T-helper 1 cell (primary cell): ENCODE measurements at places on chromosomes 6 and 20.

- DNase-seq: no peak
These were observed 347.1 kb upstream of the MANEA start for GRCh38 chr6:95230071-95230740.

GRCh38 chr6:37827603-37828265 is 8.2 kb downstream of the ZFAND3 start:
- no peak for DNase-seq

DNA sequence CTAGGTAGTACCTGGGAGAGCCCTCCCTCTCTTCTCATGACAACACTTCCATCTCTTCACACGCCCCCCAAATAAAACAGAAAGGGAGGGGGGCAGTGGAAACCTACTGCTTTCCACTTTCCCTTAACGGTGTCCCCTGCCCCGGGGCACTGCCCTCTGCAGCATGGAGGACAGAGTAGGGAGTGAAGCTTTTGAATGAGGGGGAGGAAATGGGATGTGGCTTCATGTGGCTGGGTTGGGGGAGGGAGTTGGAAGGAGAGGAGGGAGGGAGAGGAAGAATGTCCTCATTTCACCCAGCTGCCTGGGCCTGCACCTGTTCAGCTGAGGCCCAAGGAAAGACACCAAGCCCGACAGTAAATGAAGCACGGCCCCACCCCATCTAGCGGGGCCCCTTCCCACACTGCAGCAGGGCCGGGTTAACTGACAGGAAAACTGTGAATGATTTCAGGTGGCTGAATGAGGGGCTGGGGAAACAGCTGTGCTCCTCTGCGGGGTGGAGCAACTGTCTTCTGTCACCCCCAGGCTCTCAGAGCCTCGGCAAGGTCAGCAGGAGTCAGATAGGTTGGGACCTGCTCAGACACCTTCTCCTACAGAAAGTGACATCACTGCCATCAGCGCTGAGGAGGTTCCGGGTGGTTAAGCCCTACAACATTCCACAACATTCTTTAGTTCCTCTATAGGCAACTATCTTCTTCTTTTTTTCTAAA is 40.0 kb upstream of the TAF8 start:
- no peak for DNase-seq

GRCh38 chr6:136249811-136250685 is at the start of gene MTFR2:
Gene MTFR2, minus strand, starts transcription at chr6:136250311. Its CDS starts 1,212 bp downstream, at chr6:136249099.
- DNase-seq: peak; percentile 85

DNA sequence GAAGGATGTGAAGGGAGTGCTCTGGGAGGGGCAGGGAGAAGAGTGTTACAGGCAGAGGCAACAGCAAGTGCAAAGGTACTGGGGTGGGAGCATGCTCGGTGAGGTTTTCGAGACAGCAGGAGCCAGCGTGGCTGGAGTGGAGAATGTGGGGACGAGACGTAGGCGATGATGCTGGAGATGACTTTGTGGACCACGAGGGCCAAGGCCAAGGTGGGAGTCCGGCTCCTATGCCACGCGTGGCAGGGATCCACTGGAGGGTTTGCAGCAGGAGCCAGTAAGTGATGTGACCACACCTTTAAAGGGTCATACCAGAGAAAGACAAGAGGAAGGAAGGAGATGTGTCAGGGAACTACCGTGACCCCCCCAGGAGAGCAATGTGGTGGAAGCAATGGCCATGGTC is 7.3 kb downstream of the PTGIS start:
- no peak for DNase-seq

DNA sequence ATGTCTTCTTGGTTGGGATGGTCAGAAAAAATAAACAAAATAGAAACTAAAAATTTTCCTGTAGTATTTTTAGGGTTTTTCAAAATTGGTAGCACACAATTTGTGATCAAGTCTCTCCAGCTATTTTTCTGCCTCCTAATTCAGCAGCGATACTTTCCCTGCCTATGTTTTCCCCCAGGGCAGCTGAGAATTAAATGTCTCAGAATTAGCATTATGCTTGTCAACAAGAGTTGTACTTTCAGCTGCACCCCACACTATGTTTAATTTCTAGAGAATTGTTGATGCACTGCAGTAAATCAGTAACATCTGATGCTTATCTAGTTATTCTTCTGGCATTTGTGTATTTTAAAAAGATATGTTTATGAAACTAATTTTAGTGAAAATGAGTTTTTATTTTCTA is 34.2 kb upstream of the ZNF337 start:
- DNase-seq: no peak

- no peak for DNase-seq
These were observed 119.5 kb downstream of the PHACTR3 start for GRCh38 chr20:59723607-59724456.

GRCh38 chr6:155837474-155837873 is 381.8 kb upstream of the NOX3 start:
- DNase-seq: no peak

GRCh38 chr6:72651174-72651573 is 29.3 kb downstream of the KCNQ5 start:
- no peak for DNase-seq

DNA sequence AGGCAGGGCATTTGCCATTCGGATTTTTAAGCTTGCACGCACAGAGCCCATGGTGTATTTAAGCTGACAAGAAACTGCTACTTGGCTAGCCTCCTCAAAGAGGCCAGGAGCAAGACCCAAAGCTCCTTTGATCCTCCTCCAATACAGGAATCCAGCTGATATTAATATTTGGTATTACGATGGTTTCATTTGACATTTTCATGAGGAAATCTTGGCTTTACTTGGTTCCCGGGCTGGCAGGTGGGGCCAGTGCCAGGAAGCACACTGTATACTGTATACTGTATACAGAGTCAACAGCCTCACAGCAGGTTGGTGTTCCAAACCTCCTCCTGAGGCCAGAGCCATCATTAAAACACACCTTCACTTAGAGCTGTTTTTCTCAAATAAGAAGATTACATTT is 138.2 kb upstream of the ARMC2 start:
- DNase-seq: no peak

GRCh38 chr20:49323622-49324238 is 45.9 kb upstream of the ZNFX1 start:
- DNase-seq: no peak

GRCh38 chr6:25232479-25232878 is 46.7 kb upstream of the CARMIL1 start:
- DNase-seq: no peak

GRCh38 chr6:127299522-127300240 is 33.0 kb downstream of the RNF146 start:
- no peak for DNase-seq

DNA sequence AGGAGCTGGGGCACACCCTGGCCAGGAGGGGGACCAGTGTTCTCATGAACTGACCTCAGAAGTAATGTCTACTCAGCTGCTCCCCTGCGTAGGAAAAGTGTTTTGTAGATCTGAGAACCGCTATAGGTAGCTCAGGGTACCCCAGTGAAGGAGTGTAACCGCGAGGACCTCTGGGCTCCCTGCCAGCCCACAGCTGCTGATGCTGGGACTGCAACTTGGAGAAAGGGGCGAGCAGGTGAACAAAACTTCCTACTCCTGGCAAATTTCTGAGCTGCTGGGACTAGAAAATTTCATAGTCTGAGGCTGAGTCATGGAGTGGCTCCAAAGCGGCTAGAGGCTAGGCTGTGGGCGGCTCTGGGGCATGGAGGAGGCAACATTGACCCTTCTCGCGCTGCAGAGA is 51.9 kb downstream of the PYGB start:
- DNase-seq: no peak

- no peak for DNase-seq
These were observed 60.0 kb upstream of the KIF13A start for GRCh38 chr6:18047406-18047805.

- no peak for DNase-seq
These were observed 38.0 kb downstream of the PKHD1 start for GRCh38 chr6:52049252-52050050.

DNA sequence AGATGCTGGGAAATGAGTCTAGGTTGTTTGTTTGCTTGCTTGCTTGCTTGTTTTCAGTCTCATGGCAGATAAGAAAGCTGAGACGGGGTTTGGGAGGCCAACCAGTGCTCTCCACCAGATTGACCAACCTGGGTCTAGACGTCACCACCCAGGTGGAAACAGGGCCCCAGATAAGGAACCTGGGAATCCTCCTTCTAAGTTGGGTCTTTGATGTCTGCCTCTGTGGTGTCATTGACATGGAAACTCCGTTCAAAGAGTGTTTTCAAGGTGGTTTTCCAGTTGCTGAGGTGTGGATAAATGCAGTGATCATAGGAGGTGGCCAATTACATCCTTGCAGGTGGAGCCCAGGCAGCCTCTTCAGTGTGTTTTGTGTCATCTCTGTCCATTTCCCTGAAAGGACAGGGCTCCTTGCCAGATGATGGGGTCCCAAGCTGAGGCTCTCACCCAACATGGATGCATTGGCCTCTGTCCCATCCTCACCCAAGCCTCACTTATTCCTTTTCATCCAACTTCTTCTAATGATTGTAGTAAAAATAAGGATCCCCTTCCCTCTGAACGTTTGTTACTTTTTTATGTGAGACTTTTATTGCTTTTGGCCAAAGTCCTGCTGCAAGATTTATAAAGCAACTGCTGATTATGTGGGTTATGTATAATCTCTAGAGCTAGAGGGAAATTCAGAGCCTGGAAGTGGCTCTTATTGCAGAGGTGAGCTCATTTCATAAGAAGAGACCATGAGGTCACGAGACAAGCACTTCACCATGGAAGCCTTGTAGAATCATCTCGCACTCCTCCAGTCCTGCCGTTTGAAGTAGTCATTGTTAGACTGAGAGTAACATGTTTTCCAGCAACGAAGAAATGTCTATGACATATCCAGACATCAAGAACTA is 32.0 kb upstream of the SYNDIG1 start:
- DNase-seq: no peak

DNA sequence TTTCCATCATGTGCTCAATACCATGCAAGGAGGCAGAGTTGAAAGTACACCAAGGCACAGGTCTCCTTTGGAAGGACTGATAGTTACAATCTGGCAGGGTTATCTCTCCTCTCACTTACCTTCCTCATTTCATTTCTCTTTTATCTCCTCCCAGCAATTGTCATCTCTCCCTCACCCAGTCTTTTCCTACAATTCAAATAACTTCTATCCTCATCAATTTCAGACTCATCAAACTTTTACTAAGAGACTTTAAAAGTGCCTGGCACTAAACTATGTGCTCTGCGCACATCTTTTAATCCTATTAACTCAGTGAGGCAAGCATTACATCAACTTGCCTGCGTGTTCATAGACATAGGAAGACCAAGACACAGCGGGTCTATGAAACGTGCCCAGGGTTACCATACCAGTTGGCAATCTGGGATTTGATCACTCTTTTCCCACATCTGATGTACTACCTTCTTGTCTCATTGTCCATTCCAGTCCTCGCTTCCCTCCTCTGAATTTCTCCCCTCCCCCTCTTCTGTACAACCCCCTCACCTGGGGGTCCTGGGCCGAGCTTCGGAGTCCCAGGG is 1.2 kb downstream of the VARS1 start:
- no peak for DNase-seq

DNA sequence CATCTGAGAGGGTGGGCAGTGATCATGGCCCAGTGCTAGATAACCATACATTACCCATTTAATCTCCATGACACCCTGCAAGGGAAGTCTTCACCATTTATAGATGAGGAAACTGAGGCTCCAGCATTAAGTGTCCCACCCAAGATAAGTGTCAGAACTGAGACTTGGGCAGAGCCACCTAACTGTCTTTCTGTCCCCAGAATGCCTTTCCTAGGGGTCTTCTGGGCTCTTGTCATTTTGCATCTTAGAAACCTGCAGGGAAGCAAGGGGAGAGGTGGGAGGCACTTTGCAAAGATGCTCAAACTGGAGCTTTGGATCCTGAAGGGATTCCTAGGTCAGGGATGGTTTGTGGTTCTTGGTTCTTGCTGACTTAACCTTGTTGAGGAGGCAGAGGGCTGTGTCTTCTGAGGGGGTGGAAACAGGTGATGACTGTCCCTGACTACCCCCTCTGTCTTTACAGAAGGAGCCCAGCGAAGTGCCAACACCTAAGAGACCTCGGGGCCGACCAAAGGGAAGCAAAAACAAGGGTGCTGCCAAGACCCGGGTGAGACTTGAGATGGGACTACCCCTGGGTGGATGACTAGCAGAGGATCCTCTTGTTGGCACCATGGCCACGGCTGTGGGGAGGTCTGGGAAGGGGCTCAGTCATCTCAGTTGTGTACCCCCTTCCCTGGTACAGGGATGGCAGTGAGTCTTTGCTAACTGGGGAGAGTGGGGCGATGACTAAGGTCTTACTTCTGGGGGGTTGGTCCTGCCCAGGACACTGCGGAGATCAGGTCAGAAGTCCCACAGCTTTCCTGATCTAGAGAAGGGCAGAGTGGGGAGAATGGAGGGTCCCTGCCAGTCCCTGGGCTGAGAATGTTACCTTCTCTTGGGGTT is 5.8 kb downstream of the HMGA1 start:
- no peak for DNase-seq

GRCh38 chr6:131460614-131461000 is 112.4 kb upstream of the ARG1 start:
- no peak for DNase-seq

DNA sequence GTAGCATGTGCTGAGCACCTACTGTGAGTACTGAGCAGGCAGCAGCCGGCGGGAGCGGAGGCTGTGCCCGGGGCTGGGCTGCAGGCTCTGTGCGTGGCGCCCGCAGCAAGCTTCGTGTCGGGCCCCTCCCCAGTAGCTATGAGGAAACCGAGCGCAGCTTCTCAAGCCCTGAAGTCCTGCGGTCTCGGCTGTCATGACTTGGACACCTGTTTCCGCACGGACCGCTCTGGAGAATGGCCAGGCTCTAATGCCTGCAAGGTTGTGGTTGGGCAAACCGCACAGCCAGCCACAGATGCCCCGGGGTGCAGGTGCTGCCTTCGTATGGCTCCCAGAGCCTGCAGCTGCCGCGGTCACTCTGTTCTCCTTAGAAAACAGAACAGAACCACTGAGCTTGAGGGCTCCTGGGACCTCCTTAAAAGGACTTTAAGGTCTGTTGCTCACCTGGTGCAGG is 33.7 kb downstream of the PYGB start:
- DNase-seq: no peak

DNA sequence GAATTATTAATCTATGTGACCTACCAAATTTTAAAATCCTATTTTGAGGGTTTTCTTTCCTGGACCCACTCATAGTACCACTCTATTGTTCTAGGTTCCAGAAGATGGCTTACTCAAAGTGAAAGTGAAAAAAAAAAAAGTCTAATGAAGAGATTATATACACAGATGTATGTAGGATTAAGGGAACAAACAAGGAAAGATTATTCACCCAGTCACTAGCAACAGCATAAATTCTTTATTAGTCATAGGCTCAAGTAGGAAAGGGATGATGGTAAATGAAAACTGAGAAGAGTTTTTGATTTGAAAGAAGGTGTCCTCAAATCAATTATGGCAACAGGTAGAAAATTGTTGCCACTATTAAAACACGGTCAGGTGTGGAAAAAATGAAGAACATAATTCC is 923.7 kb downstream of the TBC1D32 start:
- no peak for DNase-seq
